Foreskin keratinocyte (primary cell): ENCODE measurements at places on chromosomes 16 and 17. TPM values are rescaled to one million over a fixed set of nuclear protein-coding genes. Genes with fewer than 3 reads are reported as not detected.

GRCh38 chr17:66032082-66032712, 159.7 kb downstream of the CEP112 start:
- no peak for DNase-seq

GRCh38 chr16:71594000-71594646, 17.2 kb upstream of the TAT start:
- DNase-seq: no peak

- peak; percentile 67 for DNase-seq
Observed at GRCh38 chr17:74309902-74310301, 16.1 kb upstream of the KIF19 start.

- no peak for DNase-seq
Observed at GRCh38 chr17:48556576-48557401, 11.9 kb upstream of the HOXB2 start.

- DNase-seq: no peak
Observed at GRCh38 chr17:57357392-57357784, 101.1 kb downstream of the MSI2 start.

DNA sequence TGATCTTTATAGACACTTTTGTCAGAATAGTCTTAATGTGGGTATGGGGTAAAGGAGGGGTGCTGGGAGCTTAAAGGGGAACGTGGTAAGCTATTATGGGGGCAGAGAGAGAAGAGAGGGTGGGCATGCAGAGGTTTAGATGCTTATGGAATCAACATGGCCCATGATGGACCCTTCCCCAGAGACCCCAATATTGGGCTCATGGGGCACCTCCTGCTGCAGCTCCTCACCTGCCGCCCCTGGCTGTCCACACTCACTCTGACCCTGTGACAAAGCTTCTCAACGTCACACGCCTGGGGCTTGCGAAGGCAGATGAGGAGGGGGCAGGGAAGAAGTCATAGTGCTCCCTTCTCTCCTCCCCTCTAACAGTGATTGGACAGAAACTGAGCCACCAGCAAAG, 95.3 kb downstream of the SHISA6 start:
- DNase-seq: no peak

DNA sequence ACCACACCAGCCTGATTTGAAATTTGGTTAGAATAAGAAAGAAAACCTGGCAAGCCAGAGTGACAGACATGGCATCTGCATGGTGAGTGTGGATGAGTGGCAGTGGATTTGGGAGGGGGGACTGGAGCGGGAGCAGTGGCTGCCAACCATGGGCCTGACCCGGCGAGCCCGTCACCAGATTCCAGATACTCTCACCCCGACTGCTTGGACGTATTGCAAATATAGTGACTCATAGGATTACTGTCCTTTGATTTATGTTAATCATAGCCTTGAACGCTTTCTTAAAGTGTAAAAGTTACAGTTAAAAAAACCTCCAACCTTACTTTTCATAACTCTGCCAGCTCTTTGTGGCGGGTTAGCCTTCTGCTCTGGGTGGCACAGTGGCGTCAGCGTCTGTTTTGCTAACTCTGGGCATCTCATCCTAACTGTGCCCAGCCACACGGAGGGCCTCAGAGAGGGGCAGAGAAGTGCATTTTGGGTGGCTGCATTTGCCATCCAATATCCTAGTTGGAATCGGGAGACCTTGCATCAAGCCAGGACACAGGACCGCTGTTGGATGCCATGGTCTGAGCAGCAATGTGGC, 26.8 kb upstream of the FOXK2 start:
- DNase-seq: peak; percentile 49

CFAP97D1 gene
- total RNA-seq: not detected in 2 replicates

GRCh38 chr17:80455784-80456183, 20.6 kb downstream of the NPTX1 start:
- DNase-seq: no peak

- no peak for DNase-seq
Observed at GRCh38 chr16:80047842-80048241, 447.3 kb upstream of the MAF start.

- DNase-seq: no peak
Observed at GRCh38 chr16:21219551-21219950, 8.2 kb upstream of the ZP2 start.
